Psoas muscle (tissue), 8 donors: ENCODE measurements at places on chromosomes 7 and 10. TPM values are rescaled to one million over a fixed set of nuclear protein-coding genes. Genes with fewer than 3 reads are reported as not detected.

GRCh38 chr7:136324073-136324704 lies 347.0 kb upstream of the MTPN start:
- DNase-seq, result no peak

The PNLIPRP3 gene
- not detected for total RNA-seq

GRCh38 chr10:7027913-7028808 lies 382.7 kb downstream of the SFMBT2 start:
- DNase-seq, result no peak

The MMRN2 gene
- 19.4 TPM for total RNA-seq

- no peak for DNase-seq
Observed at GRCh38 chr7:139431459-139431858, 52.0 kb downstream of the KLRG2 start.

The SFTPA2 gene
- 1.3 TPM for total RNA-seq
